ENCODE measurements at places on chromosomes 5 and 9.
A peak's percentile ranks its signal among the peaks of the same experiment; 100 is the strongest.

- no peak for DNase-seq
Measured at GRCh38 chr5:116380621-116381020, 194.0 kb downstream of the SEMA6A start.

- DNase-seq = no peak
Measured at GRCh38 chr9:77648234-77649108, at the start of gene GNA14. TSS of gene GNA14 (minus strand) at chr9:77648322. CDS start at chr9:77647793, 529 bp downstream.

GRCh38 chr9:71763832-71764231 lies 4.5 kb downstream of the CEMIP2 start:
- no peak for DNase-seq

DNA sequence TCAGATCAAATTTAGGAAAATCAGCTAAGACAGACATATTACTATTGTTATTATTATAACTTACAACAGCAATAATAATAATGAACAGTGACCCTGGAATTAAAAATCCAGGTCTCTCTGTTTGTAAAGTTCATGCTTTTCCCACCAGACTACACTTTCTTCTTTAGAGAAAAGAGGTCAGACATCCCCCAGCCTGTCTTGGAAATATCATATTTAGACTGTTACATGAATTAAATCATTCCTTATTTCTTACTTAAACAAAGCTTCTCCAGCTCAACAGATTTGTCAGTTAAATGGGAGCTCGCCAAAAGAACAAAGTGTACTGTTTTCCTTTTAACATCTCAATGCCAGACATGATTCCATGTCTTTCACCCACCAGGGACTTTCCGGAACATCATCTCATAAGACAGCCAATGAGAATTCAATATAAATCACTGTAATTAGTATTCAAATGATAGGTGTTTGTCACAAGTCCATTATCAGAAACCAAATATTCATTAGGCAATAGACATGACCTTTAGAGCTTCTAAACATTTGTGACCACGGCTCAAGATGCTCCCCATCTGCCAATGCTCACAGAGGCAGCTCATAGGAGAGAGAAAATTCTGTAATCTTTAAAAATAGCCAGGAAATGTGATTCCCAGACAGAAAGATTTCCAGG lies 351.9 kb downstream of the ENC1 start:
- DNase-seq = no peak

- no peak for DNase-seq
Measured at GRCh38 chr9:104911032-104911607, 16.8 kb downstream of the ABCA1 start.

- DNase-seq = no peak
Measured at GRCh38 chr9:71058660-71059059, 62.8 kb downstream of the TRPM3 start.

GRCh38 chr9:15735083-15735857 lies 182.4 kb downstream of the CCDC171 start:
- no peak for DNase-seq

- DNase-seq = no peak
Measured at GRCh38 chr5:164671640-164672039, 1166.2 kb downstream of the MAT2B start.

DNA sequence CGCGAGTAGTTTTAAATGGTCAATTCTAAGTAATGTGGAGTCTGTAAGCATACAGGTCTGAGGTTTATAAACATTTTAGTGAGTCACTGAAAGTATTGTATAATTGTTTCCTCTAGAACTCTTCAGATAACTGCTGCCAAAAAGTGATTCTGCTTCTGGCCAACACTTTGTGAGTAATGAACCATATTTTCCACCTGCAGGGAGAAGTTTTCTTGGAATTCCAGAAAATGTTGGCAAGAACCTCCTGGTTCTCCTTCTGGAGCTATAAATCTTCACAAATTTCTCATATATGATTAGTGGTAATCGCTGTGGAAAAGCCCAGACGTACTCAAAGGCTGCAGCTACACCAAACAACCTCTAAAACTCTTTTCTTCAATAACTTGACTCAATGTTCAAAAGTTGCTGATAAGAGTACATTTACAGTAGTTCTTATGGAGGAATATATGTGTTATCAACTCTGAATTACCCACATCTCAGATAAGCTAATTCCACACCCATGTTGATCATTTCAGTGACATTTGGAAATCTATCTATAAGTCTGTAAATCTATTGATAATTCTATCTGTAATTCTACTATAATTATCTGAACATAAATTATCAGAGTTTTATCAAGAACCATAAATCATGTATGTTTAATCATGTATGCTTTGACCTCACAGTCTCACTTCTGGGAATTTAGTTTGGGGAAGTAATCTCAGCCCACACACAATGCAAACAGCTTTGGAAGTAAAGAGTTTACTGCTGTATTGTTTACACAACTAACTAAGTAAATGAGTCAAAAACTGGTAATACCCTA lies 74.1 kb downstream of the FNBP1 start:
- no peak for DNase-seq

DNA sequence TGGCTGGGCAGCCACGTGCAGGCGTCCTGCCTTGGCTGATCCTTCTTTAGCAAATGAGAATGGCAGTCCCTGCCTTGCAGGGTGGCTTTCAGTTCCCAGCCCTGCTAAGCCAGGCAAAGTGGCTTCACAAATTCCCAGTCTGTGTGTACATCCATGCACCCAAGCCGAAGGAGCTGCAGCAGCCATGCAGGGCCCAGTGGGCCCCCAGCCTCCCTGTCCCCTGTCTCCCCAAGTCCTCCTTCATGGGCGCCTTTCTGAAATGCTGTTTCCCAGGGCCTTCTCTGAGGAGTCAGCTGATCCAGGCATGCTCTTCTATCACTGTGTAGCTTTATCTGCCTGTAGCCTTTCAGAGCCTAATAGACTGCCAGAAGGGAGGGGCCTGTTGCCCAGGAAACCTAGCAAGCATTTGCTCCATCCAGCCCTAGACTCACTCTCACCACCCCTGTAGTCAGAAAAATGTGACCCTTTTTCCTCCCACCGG lies 47.4 kb upstream of the SHC3 start:
- DNase-seq = no peak

- peak; percentile 97 for DNase-seq
Measured at GRCh38 chr5:10441083-10441991, at the start of gene ROPN1L. TSS of gene ROPN1L (plus strand) at chr5:10441879. CDS start at chr5:10442168, 289 bp downstream.

- DNase-seq = no peak
Measured at GRCh38 chr9:93479726-93480125, 26.3 kb upstream of the FAM120AOS start.

DNA sequence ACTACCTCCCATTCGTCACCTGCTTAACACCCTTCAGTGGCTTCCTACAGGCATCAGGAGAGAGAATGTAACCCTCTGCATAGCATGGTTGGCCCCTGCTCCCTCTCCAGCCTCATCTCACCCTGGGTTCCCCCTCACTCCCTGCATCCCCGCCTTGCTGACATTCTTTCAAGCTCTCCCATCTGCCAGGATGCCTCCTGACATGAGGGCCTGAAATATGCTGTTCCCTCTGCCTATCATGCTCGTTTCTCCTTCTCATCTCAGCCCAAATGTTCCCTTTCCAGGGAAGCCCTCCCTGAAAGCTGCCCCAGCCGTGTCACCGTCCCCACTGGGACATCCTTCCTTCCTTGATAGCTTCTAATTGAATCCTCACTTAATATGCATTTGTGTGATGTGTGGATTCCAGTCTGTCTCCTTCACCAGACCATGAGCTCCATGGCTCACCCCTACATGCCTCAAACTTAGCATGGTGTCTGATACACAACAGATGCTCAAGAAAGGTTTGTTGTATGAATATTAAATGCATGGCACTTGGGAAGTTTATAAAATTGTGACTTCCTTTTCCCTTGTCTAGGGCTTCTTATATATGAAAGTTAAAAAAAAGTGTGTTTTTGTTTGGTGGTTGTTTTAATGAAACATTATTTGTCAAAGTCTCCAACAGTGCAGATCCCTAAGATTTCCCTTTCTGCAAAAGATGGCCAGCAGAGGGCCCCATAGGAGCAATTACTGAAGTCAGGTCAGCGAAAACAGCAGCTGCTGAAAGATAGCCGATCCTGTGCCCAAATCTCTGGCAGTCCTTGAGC lies 7.3 kb upstream of the C5orf58 start:
- peak; percentile 71 for DNase-seq

GRCh38 chr9:117757561-117758190 lies 53.5 kb downstream of the TLR4 start:
- no peak for DNase-seq

GRCh38 chr5:11973469-11973868 lies 69.2 kb upstream of the CTNND2 start:
- DNase-seq = no peak

DNA sequence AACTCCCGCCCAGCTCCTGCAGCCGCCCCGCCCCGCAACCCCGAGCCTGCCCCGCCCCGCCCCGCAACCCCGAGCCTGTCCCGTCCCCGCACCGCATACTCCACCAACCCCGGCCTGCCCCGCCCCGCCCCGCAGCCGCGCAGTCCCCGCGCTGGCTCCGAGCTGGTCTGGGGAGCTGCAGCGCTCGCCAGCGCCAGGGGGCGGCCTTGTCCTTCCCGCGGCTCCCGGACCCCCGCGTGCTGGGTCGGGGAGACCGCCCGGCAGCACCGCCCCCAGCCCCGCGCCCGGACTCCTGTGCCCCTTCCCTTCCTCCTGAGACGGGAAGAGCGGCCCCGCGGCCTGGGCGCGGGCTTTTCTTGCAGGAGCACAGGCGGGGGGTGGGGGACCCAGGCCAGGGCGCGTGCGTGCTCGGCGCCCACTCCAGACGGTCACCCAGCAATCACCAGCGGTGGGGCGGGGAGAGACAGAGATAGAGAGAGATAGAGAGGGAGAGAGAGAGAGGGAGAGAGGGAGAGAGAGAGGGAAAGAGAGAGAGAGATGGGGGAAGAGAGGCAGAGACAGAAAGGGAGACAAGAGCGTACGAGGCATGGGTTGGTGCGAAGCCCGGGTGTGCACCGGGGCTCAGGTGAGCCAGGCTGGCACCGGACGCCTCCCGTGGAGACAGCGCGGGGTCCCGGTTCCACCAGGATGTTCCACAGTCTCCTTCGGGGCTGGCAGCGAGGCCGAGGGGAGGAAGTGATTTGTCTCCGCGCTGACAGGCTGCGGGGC lies 14.7 kb upstream of the TMEM250 start:
- peak; percentile 82 for DNase-seq

GRCh38 chr9:93216073-93216365 lies 32.1 kb downstream of the WNK2 start:
- DNase-seq = no peak
